ENCODE measurements at places on chromosomes 5 and 9.
A peak's percentile ranks its signal among the peaks of the same experiment; 100 is the strongest.

DNA sequence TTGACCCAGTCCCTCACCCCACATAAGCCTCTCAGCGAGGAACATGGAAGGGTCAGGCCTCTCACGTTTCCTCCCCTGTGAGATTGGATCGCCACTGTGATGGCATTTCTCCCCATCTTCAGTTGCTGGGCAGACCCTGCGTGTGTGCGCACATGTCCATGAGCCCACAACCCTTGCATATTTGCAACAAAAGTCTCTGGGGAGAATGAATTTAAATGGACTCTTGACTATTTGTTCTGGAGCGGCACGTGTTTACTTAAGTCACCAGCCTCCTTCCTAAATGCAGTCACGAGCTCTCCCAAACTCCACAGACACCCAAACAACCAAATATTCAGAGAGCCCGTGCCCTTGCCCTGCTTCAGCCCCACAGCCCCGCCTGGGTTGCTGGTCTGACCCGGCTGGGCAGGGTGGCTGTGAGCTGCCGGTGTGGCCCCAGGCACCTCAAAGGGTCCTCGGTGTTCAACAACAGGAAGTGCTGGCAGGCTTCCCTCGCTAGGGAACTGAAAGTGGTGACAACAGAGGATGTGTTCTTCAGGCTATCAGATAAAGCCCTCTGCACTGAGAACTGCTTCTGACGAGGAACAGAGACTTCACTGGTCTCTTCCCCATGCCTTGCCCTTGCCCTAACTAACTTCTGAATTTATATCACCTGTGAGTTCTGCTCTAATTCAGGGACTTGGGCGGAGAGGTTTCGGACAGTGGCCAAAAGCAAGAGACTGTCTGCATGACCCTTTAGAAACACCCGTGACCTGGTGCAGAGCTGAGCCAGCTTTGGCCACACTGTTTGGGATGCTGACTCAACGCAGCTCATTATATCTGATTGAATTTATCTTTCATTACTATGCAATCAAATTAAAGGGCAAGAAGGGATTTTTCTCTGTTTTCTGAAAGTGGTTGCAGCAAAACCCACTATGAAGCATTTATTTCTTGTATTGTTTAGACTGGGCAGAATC, 19.2 kb upstream of the CD180 start:
- peak; percentile 41 for DNase-seq

DNA sequence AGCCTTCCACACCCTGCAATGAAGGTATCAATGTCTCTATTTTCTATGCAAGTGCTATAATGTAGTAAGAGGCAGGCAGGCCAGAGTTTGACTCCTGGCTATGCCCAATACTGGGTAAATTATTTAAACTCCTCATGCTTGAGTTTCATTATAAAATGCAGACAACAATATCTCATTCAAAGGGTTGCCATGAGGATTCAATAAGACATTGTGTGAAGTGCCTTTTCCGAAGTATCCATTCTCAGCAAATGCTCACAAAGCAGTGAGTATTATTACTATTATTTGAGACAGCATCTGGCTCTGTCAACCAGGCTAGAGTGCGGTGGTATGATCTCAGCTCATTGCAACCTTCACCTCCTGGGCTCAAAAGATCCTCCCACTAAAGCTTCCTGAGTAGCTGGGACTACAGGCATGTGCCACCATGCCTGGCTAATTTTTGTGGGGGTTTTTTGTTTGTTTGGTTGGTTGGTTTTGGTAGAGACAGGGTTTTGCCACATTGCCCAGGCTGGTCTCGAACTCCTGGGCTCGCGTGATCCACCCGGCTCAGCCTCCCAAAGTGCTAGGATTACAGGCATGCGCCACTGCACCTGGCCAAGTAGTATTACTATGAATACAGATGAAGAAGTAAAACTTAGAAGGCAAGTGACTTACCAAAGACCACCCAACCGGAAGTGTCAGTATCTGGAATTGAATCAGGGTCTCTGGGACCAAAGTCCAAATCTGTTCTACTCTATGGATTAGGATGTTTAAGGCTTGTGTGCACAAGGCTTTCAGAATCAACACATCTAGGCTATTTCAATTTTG, 18.8 kb downstream of the ADAM19 start:
- DNase-seq: no peak

DNA sequence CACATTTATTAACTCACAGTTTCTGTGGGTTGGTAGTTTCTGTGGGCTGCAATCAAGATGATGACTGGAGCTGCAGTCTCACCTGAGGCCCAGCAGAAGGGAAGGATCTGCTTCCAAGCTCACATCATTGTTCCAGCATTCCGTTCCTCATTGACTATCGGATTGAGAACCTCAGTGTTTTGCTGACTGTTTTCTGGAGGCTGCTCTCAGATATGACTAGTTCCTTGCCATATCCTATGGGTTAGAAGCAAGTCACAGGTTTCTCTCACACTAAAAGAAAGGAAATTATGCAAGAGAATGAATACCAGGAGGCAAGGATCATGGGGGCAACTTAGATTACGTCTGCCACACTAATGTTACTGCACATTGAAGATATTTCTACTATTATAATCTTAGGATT, 6.3 kb upstream of the ERAP1 start:
- no peak for DNase-seq

- DNase-seq: no peak
Measured at GRCh38 chr5:135643881-135644766, 65.3 kb upstream of the CXCL14 start.

DNA sequence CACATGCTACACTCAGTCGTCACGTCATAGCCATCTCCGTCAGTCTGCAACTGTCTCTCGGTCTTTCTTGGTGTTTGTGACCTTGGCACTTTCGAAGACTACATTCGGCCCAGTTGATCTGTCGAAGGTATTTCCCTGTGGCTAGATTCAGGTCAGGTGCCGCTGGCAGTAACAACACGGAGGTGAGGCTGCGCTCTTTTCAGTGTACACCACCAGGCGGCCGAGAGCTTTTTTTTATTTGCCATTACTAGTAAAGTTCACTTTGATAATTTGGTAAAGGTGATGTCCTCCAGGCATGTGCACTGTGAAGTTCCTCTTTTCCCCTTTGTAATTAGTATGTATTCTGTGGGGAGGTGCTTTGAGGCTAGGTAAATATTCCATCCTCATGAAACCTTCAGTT, 49.7 kb downstream of the RNF130 start:
- no peak for DNase-seq

DNA sequence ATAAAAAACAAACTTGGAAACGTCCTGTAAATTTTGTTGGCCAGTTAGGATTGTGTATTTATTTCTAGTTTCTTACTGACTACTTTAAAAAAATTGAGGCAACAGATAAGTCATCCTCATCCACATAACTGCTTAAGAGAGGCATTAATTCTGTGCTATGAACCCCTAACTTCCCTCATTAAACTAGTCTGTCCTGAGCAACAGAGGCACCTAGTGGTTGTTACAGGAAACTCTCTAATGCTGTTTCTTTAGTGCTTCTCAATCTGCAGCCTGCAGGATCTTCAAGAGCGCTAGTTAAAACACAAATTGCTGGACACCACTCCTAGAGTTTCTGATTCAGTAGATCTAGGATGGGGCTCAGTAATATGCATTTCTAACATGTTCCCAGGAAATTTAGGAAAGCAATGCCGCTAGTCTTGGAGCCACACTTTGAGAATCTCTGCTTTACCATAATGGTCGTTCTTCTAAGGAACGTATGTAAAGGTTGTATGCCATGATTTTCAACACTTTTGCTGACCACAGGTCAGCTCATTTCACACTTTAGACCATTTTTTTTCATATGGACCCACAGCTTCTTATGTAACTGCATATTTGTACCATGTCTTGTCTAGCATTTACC, 410.1 kb upstream of the SMARCA2 start:
- DNase-seq: no peak

DNA sequence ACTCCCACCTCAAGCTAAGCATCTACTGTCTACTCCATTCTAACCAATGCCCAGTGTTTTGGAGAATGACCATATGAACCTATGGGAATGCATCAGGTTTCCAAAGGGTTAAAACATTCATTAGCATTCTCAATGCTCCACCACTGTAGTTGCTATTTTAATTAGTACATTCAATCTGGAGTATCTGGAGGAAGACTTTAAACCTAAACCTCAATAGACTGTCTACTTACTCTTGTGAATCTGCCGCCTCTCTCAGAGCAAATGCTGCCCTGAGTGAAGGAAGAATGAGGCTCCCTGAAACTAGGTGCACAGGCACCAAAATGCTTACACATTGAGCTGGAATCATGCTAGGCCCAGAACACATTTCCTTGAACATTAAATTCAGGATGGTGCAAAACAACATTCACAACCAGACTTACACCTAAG, 2.0 kb downstream of the ENC1 start:
- no peak for DNase-seq

GRCh38 chr5:37840053-37841034, 503 bp upstream of the GDNF start:
- no peak for DNase-seq

GRCh38 chr5:178120607-178121357, 7.5 kb downstream of the N4BP3 start:
- peak; percentile 56 for DNase-seq

DNA sequence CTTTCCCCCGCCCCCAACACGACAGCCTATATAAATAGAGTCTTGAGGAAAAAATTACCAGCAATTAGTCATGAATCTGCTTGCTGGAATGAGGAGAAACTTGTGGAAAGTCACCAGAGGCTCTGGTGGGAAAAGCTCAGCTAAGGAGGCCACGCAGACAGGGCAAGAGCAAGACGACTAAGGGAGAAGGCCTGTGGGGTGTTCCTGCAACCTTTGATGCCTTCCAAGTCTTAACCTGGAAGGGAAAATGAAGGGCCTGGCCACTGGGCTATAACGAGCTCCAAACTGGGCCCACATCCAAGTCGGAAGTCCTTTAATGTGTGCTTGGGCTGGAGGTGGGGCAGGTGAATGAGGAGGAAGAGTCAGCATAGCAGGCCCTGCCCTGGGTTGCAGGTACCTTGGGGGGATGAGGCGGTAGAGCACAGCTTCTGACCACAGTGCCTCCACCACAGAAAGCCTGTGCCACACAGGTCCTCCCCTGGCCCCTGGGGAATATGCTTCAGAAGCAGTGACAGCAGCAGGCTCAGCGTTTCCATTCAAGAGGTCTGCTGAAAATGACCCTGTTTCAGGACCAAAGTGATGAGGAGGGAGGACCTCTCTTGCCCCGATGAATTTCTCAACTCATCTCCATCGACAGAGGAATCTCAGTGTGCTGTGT, 92.8 kb upstream of the LRRTM2 start:
- DNase-seq: no peak

Data from stimulated activated CD4-positive, alpha-beta T cell treated with anti-CD3 and anti-CD28 coated beads, TNF-alpha, amount 100 ng/mL, for 1 hour (primary cell).